Skeletal muscle cell (primary cell): ENCODE measurements at places on chromosomes 12 and 14.
A peak's percentile ranks its signal among the peaks of the same experiment; 100 is the strongest.

- DNase-seq = no peak
These were observed at the start of gene TMTC1 for GRCh38 chr12:29783773-29784666. TSS of gene TMTC1 (minus strand) at chr12:29783942. CDS start at chr12:29783751, 191 bp downstream.

DNA sequence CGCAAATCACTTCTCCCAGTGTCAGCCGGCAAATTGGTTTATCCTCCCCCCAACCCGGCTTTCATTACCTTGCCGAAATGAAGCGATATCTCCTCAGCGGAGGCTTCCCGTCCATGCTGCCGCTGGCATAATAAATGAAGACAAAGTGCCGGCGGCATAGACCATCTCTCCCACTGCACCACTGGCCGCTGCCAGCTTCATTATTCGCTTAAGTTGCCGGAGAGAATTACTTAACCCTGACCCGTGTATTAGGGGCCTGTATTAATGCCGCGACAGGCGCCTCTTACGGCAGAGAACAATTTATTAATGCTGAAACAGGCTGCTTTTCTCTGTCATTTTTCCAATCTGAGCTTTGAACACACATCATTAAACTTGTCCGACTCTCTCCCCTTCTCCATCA, 17.5 kb upstream of the GPATCH2L start:
- no peak for DNase-seq

DNA sequence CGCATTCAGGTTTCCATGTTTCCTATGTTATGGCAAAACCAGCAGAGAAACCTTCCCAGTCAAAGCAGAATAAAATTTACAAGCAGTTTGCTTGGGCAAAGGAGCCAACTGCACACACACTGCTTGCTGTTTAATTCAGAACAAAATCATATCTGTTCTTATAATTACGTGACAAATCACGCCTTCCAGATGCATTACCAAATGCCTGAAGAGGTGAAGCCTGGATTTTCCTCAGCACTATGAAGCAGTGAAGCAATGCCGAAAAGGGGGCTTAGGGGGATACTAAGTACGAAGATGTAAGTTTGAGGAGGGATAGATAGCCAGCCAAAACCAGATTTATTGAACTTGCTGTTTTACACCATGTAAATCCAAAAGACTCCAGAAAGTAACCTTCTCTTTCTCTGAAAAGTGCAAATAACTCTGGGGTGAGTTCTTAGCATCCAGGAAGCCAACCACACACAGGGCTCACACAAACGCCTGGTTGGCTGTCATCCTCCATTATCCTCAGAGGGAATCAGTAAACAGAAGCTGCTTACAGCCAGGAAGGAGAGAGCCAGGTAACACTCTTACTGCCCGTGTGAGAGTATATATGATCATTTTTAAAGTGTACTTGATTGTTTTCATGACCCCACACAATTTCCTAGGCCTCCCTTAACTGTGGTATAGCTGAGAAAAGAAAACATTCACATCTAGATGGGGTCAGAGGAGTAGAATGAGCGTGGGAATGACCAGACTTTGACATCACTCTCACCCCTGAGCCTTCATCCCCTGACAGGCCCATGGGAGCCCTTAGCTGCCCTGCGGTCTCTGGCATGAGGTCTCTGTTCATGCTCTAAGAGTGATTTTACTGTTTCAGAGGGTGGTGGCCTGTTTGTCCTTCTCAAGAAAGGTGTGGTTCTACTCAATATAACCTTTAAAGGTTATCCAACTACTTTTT, 442.5 kb downstream of the EGLN3 start:
- peak; percentile 60 for DNase-seq

GRCh38 chr14:78399316-78399889, 229.2 kb downstream of the NRXN3 start:
- DNase-seq = no peak

DNA sequence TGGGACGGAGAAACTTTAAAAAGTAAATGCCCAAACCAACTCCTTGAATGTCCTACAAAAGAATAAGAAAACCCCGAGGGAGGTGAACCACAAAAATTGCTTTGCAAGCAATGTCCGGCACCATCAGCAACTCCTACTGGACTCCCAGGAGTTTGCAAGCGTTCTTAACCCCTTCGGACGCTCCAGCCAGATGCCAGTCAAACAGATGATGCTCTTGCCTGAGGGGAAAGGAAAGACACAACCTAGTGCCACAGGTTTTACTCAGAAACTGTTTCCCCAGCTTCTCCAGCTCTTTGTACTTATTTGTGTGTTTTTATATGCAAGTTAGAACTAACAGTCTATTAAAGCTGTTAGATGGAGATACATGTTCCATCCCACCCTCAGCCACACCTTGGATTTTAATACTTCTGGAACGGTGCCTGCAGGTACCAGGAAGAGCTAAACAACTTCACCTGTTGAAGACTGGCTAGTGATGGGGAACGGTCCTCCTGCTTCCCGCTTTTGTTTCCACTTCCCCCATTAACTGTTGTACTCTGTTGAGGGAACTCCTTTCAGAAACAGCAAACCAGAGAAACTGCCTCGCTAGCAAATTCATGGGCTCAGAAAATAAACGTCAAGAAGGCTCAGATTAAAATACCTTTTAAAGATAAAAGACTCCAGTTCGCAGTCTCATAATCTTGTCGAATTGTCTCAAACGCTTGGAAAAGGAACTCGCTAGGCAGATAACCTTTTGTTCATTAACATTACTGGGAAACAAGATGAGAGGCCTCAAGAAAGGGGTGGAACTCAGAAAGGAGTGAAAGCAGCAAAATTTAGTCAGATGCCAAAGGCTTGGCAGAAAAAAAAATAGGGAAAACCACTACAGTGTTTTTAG, 1.1 kb upstream of the FERMT2 start:
- peak; percentile 59 for DNase-seq

GRCh38 chr14:36243183-36243582, 66.7 kb upstream of the PTCSC3 start:
- DNase-seq = no peak

DNA sequence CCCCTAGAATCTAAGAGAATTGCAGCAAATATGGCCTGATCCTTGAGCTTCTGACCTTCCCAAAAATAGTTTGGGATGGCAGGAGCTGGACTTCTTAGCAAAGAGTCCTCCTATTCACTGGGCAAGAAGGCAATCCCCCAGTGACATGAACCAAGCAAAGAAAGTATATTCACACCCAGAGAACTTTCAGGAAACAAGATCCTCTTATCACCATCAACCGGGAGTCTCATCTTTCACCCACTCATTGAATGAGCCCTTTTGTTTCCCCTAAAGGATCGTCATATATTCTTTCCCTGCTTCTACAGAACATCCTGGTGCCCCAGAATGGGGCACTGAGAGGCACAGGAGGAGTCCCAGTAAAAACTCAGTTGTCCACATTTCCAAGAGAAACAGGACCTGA, 19.7 kb downstream of the SPTB start:
- no peak for DNase-seq
